ENCODE measurements at places on chromosomes 4 and X.

- DNase-seq: no peak
These were observed 226.9 kb downstream of the FBXW7 start for GRCh38 chr4:152308951-152309350.

GRCh38 chr4:142846729-142847596 is 862 bp upstream of the INPP4B start:
- DNase-seq: peak; percentile 39

GRCh38 chr4:158728236-158728635 is 5.0 kb upstream of the PPID start:
- DNase-seq: no peak

DNA sequence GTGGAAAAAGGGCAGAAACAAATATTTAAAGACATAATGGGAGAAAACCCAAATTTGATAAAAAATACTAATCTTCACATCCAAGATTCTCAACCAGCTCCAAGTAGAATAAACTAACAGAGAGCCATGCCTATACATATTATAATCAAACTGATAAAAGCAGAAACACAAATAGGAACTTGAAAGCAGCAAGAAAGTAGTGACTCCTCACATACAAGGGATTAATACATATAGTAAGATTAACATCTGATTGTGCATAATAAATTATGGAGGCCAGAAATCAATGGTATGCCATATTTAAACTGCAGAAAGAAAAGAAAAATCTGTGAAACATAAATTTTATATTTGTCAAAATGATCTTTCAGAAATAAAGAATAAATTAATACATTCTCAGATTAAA is 454.3 kb upstream of the PCDH10 start:
- DNase-seq: no peak

GRCh38 chrX:27915617-27916016 is 65.6 kb downstream of the DCAF8L1 start:
- no peak for DNase-seq

- no peak for DNase-seq
These were observed at the start of gene PPBP for GRCh38 chr4:73988061-73988460. Gene PPBP (minus strand): TSS chr4:73988190. CDS start chr4:73988103, 87 bp downstream.

DNA sequence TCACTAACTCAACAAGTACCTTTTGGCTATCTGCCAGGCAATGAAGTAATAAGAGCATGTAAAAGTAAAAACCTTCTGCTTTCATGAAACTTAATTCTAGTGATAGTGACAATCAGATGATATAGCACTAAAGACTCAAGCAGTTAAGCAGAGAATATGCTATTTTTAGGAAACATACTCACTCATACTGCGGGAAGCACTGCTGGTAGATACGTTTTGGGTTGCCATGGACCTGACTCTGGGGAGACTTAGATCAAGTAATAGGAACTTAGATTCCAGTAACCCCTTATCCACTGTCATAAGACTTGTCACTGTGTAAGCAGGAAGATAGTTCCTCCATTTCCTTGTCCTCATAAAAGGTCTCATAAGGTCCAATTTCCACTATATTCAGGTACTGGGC is 386.3 kb downstream of the DMD start:
- DNase-seq: no peak

- DNase-seq: peak; percentile 68
These were observed 6.7 kb upstream of the ERCC6L start for GRCh38 chrX:72245461-72246089.

DNA sequence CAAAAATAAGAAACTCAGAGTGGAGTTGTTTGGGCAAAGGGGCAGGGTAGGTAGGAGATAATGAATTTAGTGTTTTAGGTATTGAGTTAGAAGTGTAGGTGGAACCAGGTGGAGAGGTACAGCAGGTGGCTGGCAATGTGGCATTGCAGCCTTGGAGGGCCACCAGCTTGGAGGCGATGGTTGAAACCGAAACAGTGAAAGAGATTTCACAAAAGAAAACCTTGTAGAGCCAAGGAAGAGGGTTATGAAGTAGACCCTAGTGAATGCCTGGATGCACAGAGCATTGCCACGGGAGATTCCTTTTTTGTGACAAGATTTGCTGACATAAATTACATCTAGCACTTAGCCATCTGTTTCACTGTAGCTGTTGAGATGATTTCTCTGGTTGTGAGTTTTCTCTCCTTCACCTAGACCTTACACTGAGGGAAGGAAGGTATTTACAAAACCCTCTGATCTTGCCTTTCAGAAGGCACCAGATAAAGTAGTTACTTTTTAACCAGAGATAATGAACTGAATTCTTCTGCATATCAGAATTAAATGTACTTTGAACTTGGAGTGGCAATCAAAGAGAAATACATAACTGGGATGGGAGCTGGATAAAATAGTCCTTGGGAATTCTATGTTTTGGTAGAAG is 104.1 kb upstream of the CASK start:
- DNase-seq: no peak

- DNase-seq: no peak
These were observed 34.4 kb downstream of the BST1 start for GRCh38 chr4:15737255-15737654.

DNA sequence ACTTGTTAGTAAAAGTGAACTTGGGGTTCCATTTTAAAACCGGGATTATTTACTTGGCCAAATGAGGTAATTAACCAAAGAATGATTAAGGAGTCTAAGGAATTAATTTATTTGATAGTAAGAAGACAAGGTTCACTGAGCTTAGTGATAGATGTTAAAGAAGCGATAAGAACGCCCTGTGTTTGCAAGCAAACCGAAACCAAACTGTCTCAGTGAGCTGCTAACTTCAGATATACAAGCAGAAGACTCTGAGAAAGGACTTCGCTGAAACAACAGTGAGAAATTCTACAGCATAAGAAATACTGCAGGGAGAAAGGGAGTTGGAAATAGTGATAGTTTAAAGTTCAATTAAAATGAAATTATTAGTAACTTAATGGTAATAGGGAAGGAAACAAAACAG is 37.6 kb upstream of the SHISA3 start:
- DNase-seq: peak; percentile 17

DNA sequence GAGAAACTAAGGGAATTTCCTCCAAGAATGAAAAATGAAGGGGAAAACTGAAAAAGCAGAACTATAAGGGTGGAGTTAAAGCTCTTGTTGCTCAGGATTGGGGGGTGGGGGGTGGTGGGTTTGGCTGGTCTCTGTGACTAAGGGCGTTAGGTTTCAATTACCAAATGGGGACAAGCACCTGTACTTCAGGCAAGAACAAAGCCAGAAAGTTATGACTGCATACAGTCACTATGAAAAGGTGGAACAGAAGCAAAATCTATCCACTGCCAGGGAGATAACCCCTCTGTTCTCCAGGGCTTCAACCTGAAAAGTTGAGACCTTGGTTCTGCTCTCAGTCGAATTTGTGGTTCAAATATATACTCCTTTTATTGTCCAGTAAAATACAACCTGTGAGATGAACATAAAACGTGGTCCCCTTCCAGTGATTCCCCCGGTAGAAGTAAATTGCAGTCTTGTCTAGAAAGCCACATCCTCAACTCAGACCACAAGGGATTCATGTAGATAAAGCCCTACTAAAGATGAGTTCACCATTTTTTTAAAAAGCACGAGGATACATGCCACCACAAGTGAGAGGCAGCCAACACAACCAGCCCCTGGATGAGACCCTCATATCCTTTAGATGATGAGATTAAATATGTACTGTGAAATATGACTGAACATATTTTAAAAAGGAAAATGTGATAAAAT is 257.1 kb upstream of the RPS6KA3 start:
- DNase-seq: no peak

GRCh38 chr4:143336781-143337599 is at the start of gene GAB1:
Gene GAB1 (plus strand): TSS chr4:143336876. CDS start chr4:143337189, 313 bp downstream.
- DNase-seq: peak; percentile 90

- no peak for DNase-seq
These were observed 6.4 kb upstream of the ANTXR2 start for GRCh38 chr4:80079255-80079923.

DNA sequence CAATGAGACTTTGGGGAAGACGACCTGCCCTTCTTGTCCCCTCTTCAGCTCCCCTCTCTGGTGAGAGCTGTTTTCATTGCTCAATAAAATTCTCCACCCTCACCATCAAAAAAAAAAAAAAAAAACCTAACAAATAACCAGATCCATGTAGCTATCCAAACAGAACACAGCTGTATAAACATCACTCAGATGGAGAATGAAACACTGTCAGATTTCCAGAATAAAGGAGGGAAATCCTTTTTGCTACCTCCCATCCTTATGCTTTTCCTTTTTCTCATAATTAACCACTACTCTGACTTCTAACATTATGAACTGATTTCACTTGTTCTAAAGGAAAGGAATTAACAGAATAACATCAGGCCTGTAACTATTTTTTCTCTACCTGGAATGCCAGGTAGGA is 155.6 kb downstream of the PPP4R3C start:
- no peak for DNase-seq

- no peak for DNase-seq
These were observed 6.3 kb upstream of the AP1S2 start for GRCh38 chrX:15860921-15861320.

DNA sequence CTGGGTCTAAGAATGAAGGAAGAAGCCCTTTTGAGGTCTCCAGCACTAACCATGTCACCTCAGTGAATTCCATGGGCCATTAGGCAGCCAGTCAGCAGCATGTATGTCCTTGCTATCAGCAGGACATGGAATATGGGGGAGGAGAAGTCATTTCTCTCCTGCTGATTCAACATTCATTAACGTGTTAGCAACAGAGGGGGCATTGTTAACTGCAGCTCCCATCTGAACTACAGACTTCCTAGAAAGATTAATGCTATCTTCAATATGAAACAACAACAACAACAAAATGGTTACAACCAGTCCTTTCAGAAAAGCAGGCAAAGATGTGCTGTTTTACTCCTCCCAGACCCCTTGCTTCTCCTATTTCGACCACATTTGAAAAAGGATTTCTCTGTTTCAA is 120.4 kb upstream of the SLC34A2 start:
- DNase-seq: no peak

GRCh38 chr4:26570596-26570995 is 13.3 kb upstream of the TBC1D19 start:
- DNase-seq: no peak

GRCh38 chrX:8914681-8915080 is 113.5 kb upstream of the FAM9A start:
- DNase-seq: peak; percentile 51

GRCh38 chrX:140744085-140744484 is 34.5 kb downstream of the LINC00632 start:
- no peak for DNase-seq

DNA sequence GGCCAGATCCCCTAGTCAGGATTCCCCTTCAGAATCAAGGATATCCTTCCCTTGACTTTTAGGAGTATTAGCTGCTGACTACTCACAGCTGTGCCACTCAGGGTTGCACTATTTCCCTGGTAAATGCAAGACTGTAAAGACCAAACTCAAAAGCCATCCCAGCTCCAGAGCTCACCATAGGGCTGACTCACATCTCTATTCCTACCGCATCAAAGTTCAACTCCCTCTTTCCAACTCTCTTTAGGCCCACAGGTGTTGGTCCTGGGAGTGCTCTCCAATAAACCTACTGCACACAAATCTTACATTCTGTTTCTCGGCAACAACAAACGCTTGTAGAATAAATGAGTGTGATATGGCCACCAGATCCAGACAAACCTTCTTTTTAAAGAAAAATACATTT is 109.6 kb downstream of the PPP3CA start:
- DNase-seq: no peak

All from GM23248 (cell line).